ENCODE measurements at places on chromosomes 2 and 18.

DNA sequence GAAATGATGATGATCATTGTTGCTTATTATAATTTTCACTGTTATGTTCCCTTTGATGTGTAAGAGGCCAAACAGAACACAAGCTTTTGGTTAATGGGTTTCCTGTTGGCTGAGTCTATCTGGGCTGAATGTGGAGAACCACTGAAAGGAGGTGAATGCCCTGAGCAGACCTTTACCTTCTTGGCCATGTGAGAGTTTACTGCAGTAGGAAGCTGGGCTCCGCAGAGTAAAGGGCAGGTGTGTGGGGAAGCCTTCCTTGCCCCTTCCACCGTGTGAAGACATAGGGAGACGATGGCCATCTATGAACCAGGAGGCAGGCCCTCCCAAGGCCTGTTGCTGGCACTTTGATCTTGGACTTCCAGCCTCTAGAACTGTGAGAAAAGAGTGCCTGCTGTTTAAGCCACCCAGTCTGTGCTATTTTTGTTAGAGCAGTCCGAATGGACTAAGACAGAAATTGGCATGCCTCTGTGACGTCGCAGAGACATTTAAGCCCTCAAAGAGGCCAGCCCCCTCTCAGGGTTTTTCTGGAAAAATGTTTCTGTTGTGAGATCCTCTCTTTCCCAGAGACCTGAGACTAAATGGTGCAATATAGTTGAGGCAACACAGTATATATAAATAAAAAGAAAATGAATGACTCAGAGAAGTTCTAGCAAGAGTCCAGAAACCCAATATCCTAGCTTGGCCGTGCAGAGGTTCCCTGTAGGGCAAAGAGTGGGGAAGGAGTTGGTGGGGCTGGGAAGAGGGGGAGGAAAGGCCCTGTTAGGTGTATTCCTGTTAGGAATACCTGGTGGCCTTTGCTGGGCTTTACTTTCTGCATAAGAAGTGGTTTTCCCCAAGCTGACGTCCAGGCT is 121.9 kb upstream of the LGALSL start:
- no peak for DNase-seq

GRCh38 chr2:12120281-12121150 is 374.1 kb downstream of the LPIN1 start:
- no peak for DNase-seq

DNA sequence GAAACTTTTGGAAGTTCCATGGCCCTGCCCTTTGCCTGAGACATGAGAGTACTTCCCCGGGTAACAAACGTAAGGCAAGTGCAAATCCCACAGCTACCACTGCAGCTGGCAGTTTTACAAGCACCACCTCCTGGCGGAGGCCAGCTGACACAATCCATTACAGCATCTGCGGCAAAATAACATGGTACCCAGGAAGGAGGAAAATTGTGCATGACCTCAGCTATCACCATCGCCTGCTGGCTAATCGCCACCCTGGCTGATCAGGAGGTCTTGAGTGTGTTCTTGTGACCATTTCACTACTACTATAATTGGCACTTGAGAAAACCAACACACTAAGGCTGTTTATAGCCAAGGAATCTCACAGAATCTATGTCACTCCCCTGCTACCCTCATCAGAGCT is 71.7 kb upstream of the SERPINE2 start:
- DNase-seq, result no peak

DNA sequence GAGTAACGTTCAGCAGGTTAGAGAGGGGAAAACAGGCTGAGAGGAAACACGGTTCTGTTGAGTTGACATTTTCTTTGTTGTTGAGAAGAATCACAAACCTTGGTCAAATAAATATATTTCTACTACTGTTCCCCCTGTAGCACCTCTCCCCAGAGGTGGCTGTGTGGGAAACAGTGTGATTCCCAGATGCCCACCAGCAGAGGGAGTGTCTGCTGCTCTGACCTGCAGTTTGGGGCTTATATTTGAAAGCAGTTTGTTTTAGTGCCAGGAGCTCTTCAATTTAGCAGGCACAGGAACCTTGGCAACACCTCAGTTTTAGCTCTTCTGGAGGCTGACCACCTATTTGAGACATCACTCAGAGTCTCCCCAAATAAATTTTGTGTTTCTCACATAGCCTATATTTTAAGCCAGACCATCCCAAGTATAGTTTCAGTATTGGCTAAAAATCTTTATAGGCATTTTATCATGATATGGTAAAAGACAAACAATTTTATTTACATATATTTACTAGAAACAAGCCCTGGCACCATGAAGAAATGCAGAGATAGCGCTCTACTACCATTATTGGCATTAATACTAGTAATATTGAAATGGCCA is 75.7 kb downstream of the PIK3C3 start:
- DNase-seq, result no peak

GRCh38 chr2:75525434-75526310 is 35.1 kb downstream of the EVA1A start:
- no peak for DNase-seq

GRCh38 chr18:41917181-41917580 is 37.9 kb upstream of the PIK3C3 start:
- no peak for DNase-seq

GRCh38 chr2:135773319-135773718 is 31.7 kb downstream of the UBXN4 start:
- no peak for DNase-seq

- no peak for DNase-seq
Observed at GRCh38 chr2:127392133-127392827, 4.5 kb upstream of the MAP3K2 start.

DNA sequence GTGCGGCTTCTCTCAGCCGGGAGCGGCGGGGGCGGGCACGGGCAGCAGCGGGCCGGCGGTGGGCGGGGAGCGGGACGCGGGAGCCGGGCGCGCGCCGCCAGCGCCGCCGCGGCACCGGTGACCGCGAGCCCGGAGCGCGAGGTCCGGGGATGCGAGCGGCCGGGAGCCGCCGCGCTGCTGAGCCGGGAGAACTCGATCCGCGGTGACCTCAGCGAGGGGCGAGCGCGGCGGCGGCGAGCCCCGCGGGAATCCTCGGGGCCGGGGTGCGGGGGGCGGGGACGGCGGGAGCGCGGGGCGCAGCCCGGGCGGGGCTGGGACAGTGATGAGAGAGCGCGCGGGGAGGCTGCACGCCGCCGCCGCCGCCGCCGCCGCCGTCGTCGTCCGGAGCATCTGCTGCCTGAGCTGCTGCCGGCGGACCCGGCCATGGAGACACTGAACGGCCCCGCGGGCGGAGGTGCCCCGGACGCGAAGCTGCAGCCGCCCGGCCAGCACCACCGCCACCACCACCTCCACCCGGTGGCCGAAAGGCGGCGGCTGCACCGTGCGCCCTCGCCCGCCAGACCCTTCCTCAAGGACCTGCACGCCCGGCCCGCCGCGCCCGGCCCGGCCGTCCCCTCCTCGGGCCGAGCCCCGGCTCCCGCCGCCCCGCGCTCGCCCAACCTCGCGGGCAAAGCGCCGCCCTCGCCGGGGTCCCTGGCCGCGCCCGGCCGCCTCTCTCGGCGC is at the start of gene MTCL1:
TSS of gene MTCL1 (plus strand) at position 319 of the 723 bp plus-strand sequence. CDS start at position 424, 105 bp downstream.
- DNase-seq, result no peak

GRCh38 chr2:105625632-105626031 is 119.1 kb upstream of the NCK2 start:
- no peak for DNase-seq

GRCh38 chr2:150309311-150310080 is 178.0 kb downstream of the RND3 start:
- no peak for DNase-seq
